ENCODE measurements at places on chromosomes 7 and 10.
A peak's percentile ranks its signal among the peaks of the same experiment; 100 is the strongest.

- no peak for DNase-seq
These were observed 357.7 kb downstream of the PTPRN2 start for GRCh38 chr7:158229945-158230344.

DNA sequence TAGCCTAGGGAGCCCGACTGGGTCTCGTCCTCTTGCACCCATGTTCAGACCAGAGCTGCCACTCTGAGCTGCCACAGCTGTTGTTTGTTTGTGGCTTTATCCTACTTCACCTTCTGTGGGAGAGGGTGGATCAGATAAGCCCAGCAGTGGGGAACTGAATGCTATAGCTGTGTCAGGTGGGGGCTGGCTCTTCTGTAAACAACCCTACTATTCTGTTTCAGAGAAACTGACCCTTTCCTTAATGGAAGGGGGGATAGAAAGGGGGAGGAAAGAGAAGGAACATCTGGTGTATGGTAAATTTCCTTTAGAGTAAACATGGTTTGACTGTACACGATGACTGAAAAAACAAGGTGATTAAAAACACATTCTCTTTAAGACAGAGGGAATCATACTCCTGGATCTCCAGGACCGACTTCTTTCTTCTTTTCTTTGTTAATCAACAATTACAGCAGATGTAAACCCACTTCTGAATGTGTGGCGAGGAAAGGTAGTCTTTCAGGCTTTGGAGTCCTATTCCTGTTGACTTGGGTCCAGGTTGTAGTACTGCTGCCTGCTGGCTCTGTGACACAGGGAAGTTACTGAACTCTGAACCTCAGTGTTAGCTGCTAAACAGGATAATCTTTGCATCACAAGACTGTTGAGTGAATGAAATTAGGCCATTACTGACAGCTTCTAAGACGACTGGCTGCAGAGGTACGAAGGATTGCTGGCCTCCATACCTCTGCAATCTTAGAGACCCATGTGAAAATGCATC, 6.0 kb downstream of the PRXL2A start:
- DNase-seq = no peak

- no peak for DNase-seq
These were observed 1120.7 kb downstream of the GATA3 start for GRCh38 chr10:9175200-9175599.

DNA sequence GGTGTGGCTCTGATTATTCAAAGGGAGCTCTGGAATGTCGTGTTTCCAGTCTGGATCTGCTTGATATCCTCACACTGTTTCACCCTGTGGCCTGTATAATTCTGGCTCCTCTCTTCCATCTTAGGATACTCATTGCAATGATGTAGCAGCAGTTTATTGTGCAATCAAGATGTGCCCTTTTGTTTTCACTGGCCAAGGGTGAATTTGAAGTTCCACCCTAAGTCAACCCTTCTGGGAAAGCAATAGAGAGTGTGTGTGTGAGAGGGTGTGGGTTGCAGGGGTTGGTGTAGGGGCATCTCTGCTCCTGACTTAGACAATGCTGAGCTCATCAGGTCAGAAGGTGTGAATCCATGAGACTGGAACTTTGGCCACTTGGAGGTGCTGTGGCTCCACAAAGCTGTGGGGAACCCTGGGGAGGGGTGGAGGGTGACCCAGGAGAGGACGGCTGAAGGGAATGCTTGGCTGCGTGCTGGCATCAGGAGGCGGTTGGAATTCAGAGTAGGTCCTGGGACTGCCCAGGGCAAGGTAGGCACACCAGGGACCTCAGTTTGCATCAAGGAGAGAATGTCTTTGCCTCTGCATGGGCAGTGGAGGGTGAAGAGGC, 118.0 kb upstream of the PRSS58 start:
- no peak for DNase-seq

GRCh38 chr7:128867241-128867640, 4.6 kb downstream of the ATP6V1F start:
- DNase-seq = no peak

DNA sequence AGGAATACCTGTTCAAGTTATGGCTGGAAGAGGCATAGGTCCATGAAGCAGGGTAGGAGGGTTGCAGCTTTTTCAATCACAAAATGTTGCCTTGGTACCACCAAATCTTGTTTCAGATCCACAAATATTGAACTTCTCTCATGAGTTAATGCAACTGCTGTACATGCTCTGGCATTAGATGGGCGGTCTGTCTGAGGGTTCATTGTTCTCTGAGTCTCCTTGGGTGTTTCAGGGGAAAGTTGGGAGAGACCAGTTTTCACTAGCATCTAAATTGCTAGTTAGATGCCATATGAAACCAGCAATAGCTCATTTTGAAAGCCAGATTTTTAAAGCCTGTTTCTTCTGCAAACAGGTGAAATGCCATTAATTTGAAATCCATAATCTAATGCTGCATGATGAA, 27.8 kb upstream of the ELMO1 start:
- DNase-seq = no peak

DNA sequence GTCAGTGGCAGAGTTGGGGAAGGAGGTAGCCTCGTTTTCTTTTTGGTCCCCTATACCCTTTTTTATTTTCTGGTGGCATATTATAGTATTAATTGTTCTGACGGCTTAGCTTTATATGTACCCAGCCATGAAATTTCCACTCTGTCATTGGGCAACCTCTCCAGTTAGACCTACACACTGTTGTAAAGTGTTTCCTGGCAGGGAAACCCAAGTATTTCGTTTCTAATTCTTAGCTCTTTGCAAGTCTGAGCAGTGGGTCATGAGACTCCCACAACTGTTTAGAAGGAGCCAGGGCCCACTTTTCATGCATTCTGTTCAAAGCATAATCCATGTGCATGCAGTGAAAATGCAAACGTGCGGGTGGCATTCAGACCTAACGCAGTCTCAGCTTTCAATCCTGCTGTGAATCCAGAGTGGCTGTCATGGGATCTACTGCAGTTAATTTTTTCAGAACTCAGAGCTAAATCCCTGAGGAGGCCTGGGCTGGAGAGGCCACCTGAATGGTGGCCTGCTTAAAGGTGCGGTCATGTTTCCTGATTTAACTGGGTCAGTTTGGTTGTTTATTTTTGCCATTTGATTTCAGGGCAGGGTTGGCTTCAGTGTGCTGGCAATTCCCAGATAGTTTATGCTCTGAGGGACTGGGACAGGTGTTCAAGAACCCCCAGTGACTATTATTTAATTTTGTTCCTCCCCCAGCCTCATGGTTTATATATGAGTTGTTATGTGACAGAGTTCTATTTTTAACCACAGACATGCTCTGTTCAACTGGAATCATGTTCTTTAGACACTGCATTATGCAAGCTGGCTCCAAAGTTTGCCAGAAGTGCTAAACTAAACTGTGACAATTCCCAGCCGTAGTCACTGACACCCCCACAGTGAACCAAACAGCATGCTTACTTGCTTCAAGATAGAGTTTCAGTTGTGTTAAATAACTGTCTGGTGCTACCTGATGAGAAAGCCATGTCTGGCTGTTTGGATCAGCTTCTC, 27.4 kb upstream of the SYPL1 start:
- no peak for DNase-seq

- DNase-seq = no peak
These were observed 255.4 kb downstream of the ARHGAP21 start for GRCh38 chr10:24468281-24468751.

DNA sequence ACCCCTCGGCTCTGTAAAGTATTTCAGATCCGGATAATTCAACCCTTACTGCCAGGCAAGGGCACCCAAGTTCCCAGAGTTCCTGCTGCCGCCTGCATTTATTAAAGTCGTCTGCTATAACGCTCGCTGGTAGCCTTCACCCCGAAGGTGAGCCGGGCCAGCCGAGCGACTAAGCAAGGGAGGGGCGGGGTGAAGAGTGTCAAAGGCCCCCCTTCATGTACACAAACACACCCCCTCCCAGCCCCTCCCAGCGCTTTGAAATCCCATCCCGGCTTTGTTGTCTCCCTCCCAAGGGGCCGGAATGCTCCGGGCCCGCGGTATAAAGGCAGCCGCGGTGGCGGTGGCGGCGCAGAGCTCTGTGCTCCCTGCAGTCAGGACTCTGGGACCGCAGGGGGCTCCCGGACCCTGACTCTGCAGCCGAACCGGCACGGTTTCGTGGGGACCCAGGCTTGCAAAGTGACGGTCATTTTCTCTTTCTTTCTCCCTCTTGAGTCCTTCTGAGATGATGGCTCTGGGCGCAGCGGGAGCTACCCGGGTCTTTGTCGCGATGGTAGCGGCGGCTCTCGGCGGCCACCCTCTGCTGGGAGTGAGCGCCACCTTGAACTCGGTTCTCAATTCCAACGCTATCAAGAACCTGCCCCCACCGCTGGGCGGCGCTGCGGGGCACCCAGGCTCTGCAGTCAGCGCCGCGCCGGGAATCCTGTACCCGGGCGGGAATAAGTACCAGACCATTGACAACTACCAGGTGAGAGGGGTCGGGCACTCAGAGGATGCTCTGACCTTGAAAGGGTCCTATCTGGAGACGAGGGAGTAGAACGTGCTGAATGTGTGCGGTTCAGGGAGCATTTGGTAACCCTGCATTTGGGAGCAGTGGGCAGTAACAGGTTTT, at the start of gene DKK1:
DKK1 (plus strand) TSS at position 349 of the 889 bp plus-strand sequence; CDS start at position 503, 154 bp downstream.
- peak; percentile 58 for DNase-seq

GRCh38 chr7:152677808-152678670, 2.1 kb upstream of the XRCC2 start:
- no peak for DNase-seq

GRCh38 chr10:99648717-99649116, 10.6 kb upstream of the ENTPD7 start:
- no peak for DNase-seq

GRCh38 chr10:132737390-132738048, 48.4 kb downstream of the NKX6-2 start:
- DNase-seq = no peak

GRCh38 chr7:150829426-150829825, 22.9 kb upstream of the AOC1 start:
- DNase-seq = no peak

DNA sequence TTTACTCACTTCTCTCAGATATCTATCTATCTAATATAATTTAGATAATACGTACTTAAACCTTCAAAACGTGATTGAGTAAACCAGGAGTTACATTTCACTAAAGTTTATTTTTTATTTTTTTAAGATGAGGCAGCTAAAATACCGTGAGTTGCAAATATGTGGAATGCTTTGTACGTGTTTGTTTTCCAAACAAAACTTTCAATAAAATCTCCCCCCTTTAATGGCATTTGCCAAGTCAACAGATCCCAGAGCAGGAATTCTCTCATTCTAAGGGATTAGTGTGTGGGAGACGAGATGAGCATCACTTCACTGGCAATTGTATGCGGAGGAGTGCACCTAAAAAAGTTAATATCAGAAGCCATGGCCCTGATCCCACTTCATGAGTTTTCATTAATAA, 53.7 kb upstream of the MAGI2 start:
- DNase-seq = no peak

GRCh38 chr7:157702311-157703023, 365.7 kb downstream of the DNAJB6 start:
- no peak for DNase-seq

GRCh38 chr7:48140001-48140681, 31.1 kb upstream of the ABCA13 start:
- DNase-seq = no peak

DNA sequence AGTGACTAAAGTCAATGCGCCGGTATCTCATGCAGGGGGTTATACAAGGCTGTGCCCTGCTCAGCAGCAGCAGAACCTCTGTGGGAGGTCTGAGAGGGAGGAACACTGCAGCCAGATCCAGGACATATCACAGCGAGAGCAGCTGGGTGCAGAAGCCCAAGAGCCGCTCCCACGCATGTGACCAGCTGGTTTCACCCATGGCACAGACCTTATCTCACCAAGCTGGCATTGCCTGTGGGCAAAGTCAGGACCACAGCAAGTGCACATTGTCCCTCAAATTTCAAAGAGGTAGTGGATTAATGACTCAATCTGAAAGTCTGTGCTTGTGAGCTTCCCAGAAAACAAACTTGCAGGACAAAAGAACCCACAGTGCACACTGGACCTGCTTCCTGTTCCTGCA, 31.6 kb upstream of the AKR1C1 start:
- DNase-seq = no peak

DNA sequence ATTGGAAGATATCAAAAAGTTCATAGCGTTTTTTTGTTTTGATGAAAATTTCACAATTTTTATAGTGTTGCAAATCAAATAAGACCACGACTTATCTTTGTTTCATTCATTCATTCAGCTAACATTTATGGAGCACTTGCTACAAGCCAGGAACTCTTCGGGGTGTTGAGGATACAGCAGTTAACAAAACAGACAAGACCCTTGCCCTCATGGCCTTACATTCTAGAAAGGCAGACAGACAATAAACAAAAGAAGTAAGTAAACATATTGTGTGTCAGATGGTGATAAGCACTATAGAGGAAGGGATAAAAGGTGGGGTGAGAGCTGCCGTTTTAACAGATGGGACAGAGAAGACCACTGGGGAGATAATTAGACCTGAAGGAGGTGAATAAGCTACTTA, 41.6 kb upstream of the GSAP start:
- no peak for DNase-seq

GRCh38 chr7:43742692-43743091, 13.4 kb upstream of the COA1 start:
- DNase-seq = no peak

DNA sequence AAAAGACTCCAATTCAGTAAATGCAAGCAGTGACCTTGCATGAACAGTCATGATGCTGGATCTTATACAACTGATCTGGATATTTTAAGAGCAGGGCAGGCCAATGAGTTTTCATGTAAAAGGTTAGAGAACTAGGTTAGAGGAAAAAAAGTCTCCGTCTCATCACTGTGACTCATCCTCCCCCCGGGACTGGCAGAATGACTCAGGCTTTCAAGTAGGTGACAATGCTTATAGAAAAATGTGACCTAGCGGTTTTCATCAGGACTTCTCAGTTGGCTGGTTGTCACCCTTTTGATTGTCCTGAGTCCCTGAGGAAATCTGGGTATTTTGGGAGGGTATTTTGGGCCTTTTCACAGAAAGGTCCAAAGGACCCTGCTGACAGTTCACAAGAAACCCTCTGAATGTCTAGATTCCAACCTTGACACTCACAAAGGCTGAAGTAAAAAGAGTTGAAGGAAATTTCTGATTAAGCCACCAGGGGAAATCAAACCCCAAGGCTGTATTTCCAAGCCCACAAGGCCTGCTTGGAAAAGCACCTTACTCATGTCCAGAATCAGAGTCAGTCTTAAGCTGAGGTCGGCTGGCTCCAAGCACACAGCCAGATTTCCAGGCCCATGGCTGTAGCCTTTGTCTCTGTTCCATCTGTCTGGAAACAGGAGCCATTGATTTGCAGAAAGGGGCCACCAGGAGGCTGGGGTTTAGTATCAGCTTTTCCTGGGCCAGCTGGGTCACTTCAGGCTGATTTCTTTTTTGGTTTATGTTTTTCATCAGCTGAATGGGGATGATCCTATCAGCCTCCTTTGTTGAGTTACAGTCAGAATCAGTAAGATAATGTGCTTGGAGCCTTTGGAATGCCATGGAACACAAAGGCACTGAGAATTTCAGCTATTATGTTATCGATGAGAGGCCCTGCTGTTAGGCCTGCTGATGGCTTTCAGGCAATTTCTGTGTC, 226.4 kb upstream of the HABP2 start:
- peak; percentile 84 for DNase-seq

Data from HS-5 (cell line).